ENCODE measurements at places on chromosomes 11 and 22. TPM values are rescaled to one million over a fixed set of nuclear protein-coding genes. Genes with fewer than 3 reads are reported as not detected.

Gene ZBTB16
- 64.8 TPM for total RNA-seq

- DNase-seq, result no peak
Observed at GRCh38 chr11:10608584-10608983, 40.1 kb upstream of the LYVE1 start.

GRCh38 chr11:68331338-68331947 is 19.1 kb downstream of the LRP5 start:
- DNase-seq, result no peak

GRCh38 chr22:44164031-44164430 is 16.7 kb upstream of the PARVG start:
- DNase-seq, result peak; percentile 24

- peak; percentile 63 for DNase-seq
Observed at GRCh38 chr11:71447791-71448256, 369 bp downstream of the DHCR7 start.

DNA sequence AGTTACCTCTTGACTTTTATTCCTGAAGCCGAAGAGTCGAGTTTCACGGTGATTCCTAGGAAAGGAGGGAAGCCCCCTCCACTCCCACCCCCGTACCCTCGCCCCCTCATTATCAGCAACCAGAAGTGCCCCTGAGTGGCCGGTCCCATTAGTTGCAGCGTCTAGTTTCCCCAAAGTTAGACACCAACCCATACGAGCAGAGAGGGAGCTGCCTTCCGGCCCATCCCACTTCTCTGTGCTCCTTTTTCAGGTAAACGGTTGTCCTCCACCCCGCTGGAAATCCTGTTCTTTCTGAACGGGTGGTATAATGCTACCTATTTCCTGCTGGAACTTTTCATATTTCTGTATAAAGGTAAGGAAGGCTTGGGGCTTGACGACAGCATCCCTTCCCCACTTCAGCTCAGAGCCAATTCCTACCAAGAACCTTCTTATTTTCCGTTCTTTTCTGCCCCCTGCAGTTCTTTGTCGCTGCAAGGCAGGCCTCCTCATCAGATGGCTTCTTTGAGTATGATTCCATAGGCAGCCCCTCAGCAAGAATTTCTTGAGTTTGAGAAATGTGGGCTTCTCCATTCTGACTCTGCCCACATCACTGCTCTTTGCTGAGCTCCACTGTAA is 701 bp downstream of the TMEM216 start:
- DNase-seq, result no peak

Data from Right ventricle myocardium superior (tissue), 1 donor.